ENCODE measurements at places on chromosomes 1 and 21.

DNA sequence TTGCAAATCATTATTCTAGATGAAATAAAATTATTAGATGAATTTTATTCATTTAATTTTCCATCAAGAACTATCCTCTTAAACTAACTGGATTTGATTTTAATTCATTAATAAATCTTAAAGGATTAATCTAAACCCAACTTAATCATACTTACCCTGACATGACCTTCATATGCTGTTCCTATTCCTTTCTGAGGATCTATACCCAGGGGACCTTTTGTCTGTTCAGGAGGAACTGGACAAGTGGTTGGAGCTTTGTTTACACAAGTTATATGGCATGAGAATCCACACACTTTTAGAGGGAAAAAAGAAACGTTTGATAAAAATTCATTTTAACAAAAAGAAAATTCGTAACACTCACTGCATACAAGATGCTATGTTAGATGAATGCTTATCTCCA, 95.2 kb downstream of the COQ8A start:
- no peak for DNase-seq

DNA sequence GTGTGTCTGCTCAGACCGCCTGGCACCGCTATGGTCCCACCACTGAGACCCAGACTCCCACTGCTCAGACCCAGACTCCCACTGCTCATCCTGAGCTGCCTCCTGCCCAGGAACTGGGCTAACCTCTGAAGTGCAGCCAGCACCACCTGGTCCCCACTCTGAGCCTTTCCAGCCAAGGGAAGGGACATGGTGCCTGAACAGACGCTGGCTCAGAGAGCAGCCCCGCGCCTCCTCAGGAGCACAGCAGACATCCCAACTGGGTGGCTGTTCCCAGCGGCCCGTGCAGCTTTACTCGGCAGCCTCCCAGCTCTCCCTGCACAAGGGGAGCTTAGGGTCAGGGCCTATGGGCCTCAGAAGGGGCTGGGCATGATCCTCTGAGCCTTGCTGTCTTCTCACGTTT, 27.8 kb upstream of the CNTN2 start:
- no peak for DNase-seq

GRCh38 chr1:234645964-234646363, 36.0 kb upstream of the IRF2BP2 start:
- no peak for DNase-seq

DNA sequence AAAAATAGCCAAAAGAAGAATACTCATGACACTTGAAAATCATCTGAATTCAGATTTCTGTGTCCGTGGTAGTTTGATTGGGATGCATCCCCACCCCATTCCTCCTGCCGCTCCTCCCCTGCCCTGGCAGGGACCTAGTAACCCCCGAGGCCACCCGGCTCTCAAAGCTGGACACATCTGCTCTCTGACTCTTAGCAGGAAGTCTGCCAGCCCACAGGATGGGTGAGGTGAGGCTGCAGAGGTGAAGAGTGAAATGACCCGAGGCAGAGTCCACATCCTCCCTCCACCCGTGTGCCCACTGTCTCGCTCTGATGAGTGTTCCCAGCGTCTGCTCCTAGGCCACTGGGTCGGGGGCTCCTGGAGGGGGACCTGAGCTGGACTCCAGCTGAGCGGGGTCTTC, 308.5 kb upstream of the VAMP3 start:
- no peak for DNase-seq

- no peak for DNase-seq
Observed at GRCh38 chr1:100866041-100866900, 28.4 kb downstream of the EXTL2 start.

GRCh38 chr1:43513471-43514173, 17.1 kb upstream of the PTPRF start:
- DNase-seq: no peak

- no peak for DNase-seq
Observed at GRCh38 chr1:3729594-3730542, 22.4 kb upstream of the CCDC27 start.

- no peak for DNase-seq
Observed at GRCh38 chr1:170714163-170714562, 50.2 kb downstream of the PRRX1 start.

- DNase-seq: no peak
Observed at GRCh38 chr1:107946794-107947193, 18.2 kb downstream of the VAV3 start.

DNA sequence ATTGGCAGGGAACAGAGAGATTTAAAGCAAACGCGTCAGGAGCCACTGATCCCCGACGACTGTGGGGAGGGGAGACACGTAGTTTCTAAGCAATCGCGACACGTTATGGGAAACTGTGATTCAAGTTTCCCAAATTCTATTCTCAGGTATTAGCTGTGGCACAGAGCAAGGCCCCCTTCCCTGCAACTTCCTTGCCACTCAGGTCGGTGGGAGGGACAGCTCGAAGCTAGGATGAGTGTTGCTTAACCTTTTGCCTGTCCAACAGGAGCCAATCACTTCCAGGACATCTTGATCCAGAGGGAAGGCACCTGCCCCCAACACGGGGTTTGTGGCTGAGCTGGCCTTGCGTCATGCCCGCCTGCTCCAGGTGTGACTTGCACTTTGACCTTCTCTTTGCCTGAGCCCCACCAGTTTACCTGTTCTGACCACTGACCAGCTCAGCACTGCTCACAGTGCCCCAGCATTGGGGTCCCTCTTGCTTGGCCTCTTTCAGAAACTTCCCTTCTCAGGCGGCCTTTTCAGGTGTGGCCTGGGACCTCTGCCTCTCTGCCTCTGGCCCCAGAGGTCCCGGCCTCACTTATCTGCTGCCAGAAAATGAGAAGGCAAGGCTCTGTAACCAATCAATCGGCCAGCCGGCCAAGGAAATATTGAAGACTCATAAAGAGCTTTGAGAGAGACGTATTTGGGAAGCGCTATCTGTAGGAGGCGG, 24.6 kb downstream of the TEX35 start:
- no peak for DNase-seq

GRCh38 chr1:211323156-211324063, 3.2 kb upstream of the TRAF5 start:
- no peak for DNase-seq

DNA sequence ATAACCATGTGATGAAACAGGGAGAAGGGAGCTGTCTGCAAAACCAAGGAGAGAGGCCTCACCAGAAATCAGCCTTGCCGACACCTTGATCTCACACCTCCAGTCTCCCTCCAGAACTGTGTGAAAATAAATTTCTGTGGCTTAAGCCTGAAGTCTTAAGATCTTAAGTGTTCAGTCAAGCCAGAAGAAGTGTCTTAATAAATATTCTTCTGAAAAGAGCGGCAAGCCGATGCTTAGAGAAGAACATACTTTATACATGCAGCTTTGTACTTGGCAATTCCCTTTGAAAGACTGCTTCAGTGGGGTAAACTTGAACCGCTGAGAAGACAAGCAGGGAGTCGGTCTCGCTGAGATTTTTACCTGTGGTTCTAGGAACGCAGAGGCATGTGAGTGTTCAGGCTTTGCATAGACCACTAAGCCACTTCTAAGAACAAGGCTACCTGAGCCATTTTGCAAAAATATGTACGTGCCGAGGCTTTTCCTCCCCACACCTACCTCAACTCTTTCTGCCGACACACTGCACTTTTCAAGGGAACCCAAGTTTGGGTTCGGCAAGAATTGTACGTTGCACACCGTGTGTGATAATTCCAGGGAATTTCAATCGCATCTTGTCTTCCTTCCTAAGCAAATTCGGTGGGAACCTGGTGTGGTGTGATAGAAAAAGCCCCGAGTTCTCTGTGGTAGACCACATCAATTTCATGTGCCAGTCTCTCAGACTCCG, 3.4 kb downstream of the RUNX1 start:
- no peak for DNase-seq

GRCh38 chr1:212215910-212216309, 69.3 kb upstream of the PPP2R5A start:
- no peak for DNase-seq

DNA sequence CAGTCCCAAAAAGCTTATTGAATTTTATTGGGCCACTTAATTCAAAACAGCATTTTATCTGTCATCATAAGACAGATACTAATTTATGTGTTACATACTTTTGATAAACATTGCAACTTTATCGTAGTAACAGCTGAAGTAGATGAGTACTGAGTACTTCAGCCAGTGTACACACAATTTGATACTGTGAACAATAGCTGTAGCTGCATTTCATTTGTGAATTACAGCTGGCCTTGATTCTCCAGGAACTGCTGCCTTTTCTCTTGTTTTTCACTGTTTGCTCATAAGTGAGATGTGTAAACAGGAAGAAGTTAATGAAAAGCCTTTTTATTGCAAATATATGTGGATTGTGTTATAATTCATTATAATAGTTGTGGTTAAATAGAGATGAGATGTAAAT, 10.2 kb downstream of the UAP1 start:
- no peak for DNase-seq

DNA sequence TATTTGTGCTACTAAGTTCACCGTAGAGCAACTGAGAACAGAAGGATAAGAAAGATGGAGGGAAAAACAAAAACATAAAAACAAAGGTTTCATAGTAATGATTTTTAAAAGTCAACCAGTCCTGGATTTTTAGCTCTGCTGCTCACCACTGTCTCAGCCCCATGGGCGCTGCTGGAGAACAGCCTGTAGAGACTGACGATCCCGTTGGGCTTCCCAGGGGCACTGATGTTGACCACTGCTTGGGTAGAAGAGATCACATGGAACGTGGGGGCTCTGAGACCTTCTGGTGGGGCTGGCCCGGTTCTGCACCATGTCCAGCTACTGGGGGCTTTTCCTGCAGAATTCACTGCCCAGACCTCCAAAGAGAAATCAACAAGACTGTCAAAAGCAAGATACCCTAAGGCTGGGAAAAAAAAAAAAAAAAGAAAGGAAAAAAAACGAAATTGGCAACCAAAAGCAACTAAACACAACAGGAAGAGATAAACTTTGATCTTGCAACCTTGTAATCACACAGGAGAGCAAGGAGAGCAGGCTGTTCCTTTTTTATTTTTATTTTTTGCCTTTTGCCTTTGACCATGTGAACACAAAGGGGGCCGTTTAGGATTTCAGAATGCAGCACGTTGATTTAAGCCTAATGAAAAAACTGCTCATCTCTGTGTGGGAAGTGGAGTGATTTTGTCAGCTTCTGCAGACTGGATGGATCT, 83.5 kb downstream of the KCTD3 start:
- no peak for DNase-seq

GRCh38 chr1:210321552-210321951, 7.2 kb upstream of the HHAT start:
- no peak for DNase-seq

GRCh38 chr1:79852004-79852403, 845.5 kb upstream of the ADGRL4 start:
- DNase-seq: no peak

- no peak for DNase-seq
Observed at GRCh38 chr1:236137285-236137852, 5.0 kb upstream of the GPR137B start.

DNA sequence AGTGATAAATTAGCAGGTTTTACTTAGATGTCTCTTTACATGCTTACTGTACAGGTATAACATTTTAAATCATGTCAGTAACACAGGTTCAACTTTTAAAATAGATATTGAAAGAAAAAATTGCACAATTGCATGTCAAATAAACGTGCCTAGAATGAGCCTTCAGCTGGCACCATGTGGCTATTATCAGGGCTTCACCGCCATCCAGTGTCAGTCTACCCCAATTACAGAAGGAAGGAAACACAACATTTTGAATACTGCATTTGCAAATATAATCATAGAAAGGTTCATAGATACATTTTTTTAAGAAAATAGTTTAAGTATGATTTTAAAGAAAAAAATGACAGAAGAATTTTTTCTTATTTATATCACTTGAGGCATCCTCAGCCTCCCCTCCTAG, 47.5 kb upstream of the SERTAD4 start:
- no peak for DNase-seq

DNA sequence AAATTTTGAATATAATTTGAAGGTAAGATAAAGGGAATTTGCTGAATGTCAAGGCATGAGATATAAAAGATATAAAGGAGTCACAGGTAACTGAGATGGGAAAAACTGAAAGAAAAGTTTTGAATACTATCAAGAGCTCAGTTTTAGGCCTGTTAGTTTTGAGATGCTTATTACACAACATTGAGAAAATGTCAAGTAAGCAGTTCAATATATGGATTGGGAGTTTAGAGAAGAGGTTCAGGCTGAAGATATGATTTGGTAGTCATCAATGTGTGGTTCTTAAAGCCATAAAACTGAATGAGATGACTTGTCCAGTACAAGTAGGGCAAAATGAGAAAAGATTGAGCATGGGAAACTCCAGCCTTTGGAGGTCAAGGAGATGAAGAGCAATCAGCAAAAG, 4.7 kb upstream of the RNPC3 start:
- no peak for DNase-seq

DNA sequence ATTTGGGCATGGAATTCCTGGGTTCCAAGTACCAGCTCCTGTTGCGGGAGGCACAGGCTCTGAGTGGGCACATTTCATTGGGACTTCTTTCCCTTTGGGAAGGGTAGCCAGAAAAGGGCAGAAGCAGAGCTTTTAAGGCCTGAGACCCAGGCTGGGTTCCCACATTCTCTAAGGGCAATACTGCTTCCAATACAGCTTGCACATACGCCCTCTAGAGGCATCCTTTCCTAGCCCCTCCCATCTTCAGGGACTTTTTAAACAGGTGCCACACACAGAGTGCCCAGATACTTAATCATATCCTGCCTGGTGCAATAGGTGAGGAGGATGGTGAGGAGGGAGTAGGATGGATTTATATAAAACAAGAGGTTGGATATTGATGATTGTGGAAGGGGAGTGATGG, 5.7 kb downstream of the GPR88 start:
- DNase-seq: no peak

GRCh38 chr21:39084979-39085729, 98.1 kb downstream of the PSMG1 start:
- DNase-seq: no peak

- no peak for DNase-seq
Observed at GRCh38 chr1:241495741-241496140, 23.8 kb downstream of the FH start.

DNA sequence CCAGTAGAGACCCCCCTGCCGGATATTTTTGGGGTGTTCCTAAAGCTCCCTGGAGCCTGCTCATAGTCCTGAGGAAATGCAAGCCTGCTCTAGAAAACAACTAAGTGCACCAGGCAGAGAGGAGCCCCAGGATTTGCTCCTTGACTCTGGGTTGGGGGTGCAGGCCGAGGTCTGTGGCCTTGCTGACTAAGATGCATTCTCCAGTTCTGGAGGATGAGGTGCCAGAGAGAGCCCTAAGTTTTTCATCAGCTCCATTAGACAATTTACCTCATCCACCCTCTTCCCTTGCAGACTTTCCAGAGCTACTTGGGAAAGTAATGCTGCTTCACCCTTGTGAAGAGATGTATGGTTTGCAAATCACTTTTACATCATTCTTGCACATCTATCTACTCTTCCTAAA, 9.1 kb downstream of the TUFT1 start:
- no peak for DNase-seq

DNA sequence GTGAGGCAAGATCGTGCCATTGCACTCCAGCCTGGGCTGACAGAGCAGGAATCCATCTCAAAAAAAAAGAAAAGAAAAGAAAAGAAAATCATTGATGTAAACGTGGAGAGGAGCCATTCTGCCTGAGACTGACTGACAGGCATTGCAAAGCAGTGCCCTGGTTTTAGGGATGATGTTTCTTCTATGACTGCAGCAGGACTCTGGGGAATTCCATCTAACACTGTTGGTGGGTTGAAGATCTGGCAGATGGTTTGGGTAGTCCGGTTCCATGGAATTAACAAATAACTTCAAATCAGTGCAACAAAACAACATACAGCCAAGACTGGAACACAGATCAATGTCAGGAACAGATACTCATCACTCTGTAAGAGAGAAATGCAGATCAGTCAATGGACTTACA, 17.8 kb upstream of the LAMC2 start:
- DNase-seq: no peak

All from Right ventricle myocardium superior (tissue), 1 donor.